ENCODE measurements at places on chromosomes 1 and 21.

- no peak for DNase-seq
Observed at GRCh38 chr1:167776151-167776550, 54.4 kb downstream of the MPZL1 start.

DNA sequence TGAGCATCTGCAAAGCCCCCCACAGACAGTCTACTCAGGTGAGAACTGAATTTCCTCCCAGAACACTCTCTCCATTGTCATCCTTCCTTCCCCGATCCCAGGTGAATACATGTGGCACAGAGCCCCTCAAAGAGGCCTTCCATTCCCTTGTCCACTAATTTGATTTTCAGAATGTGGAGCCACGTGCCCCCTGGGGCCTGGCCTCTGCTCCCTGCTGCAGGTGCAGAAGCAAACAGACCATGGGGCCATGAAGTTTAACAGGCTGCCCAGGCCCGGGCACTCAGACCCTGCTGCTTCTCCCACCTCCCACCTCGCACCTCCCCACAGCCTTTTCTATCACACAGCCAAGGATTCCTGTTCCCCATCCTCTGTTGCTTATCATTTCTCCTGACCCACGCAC is 243.8 kb upstream of the RAB4A start:
- DNase-seq, result no peak

DNA sequence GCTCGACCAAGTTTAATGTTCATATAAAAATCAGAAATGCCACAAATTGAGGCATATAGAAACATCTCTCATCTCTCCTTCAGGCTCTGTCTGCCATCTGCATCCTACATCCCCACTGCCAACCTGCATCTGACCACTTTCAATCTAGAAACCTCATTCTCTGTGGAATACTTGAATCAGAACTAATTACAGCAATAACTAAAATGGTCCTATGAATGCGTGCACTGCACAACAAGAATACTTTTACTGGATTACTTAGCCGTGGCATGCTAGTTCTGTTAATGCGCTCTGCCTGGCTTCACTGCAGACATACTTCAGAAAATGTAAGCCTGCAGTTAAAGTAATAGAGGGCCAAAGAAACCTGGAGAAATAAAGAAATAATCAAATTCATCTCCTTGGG is 89.8 kb upstream of the NR5A2 start:
- no peak for DNase-seq

- peak; percentile 89 for DNase-seq
Observed at GRCh38 chr1:211589782-211590721, 11.1 kb upstream of the SLC30A1 start.

GRCh38 chr1:94258873-94259331 is 21.5 kb upstream of the ARHGAP29 start:
- no peak for DNase-seq

- no peak for DNase-seq
Observed at GRCh38 chr1:175218786-175219434, 26.3 kb upstream of the KIAA0040 start.

DNA sequence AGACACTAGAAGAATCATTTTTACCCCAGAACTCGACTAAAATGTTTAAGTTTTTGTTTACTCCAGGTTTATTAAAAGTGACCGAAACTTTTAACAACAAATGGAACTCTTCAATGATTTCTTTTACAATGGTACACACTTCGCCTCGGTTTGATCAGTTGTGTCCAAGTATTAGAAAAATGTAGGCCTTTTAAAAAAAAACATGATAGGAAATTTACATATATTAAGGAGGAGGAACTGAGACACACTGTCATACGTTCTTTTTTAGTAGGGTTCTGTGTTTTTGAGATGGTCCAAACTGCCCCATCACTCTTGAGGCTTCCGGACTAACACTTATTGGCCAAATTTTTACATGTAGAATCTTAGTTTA is 1.3 kb downstream of the PRDM2 start:
- DNase-seq, result no peak

GRCh38 chr21:40841524-40842196 is 5.3 kb downstream of the DSCAM start:
- DNase-seq, result peak; percentile 74

DNA sequence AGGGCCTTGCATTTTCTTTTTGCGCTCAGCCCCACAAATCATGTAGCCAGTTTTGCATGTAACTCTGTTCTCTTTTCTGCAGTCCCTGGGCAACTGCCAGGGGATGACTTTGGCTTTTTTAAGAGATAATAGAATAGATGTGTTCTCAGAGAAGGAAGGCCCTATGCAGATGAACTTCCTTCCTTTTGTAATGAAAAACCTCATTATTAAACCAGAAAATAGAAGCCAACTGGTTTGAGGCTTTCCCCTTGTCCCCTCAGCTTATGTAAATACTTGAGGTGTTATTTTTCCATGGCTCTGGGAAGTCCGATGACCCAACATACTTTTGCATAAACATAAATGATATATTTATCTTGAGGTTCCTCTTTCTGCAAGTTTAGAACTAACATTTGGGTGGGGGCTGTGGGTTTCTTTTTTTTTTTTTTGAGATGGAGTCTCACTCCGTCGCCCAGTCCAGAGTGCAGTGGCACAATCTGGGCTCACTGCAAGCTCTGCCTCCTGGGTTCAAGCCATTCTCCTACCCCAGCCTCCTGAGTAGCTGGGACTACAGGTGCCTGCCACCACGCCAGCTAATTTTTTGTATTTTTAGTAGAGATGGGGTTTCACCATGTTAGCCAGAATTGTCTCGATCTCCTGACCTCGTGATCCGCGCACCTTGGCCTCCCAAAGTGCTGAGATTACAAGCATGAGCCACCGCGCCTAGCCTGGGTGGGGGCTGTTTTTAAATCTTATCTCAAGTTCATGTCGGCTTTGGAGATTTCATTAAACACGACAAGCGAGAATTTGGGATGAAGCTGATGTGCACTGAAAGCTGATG is 14.4 kb upstream of the FCRL5 start:
- no peak for DNase-seq

GRCh38 chr1:40479156-40479555 is 2.1 kb downstream of the ZFP69 start:
- DNase-seq, result no peak

DNA sequence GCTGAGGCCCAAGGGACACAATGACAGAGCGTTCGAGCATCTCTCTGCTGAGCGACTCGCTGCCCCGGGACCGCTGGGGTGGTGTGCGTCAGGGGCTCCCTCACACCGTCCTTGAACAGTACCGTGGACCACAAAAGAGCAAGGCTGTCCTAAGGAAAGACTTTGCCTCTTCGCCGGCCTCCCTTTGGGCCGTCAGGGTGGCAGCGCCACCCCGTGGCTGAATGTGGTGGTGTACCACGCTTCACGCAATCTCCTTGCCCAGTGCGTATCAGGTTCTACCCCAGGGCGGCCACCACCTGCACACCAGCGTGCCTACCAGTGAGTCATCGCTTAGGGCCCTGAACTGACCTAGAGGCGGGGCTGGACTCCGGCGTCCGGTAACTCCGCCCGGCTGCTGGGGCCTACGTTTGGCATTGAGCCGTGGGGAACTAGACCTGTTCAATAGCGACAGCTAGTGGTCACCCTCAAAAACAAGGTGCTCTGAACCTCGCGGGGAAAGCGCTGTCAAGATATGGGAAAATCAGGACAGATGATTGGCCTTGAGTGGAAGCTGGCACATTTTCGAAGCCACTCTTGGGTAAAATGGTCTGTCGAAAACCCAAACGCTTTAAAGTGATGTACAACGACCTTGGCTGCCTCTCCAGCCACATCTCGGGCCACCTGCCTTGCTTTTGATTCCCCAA is 8.1 kb upstream of the TRAF3IP3 start:
- DNase-seq, result peak; percentile 97

- no peak for DNase-seq
Observed at GRCh38 chr1:229863651-229864545, 203.1 kb upstream of the GALNT2 start.

GRCh38 chr1:84206375-84206774 is 62.3 kb downstream of the PRKACB start:
- DNase-seq, result no peak

DNA sequence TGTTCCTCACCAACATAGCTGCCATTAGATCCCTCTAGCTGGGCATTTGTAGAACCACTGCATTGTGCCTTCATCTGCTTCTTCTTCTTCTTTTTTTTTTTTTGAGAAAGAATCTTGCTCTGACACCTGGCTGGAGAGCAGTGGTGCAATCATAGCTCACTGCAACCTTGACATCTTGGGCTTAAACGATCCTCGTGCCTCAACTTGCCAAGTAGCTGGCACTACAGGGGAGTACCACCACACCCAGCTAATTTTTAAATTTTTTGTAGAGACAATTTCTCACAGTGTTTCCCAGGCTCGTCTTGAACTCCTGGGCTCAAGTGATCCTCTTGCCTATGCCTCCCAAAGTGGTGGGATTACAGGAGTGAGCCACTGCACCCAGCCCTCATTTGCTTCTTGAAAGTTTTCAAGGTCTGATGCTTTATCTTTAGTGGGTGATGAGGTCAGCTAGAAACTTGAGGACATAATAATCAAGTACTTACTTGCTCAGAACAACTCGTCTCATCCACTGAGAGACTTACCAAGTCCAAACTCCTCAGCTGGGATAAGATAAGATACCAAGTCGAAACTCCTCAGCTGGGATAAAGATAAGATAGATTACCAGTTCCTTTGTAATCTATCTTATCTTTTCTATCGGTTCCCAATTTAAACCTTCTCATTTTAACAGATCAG is 71.5 kb downstream of the MACF1 start:
- DNase-seq, result no peak

- DNase-seq, result no peak
Observed at GRCh38 chr1:193185211-193185610, 1.2 kb downstream of the B3GALT2 start.

DNA sequence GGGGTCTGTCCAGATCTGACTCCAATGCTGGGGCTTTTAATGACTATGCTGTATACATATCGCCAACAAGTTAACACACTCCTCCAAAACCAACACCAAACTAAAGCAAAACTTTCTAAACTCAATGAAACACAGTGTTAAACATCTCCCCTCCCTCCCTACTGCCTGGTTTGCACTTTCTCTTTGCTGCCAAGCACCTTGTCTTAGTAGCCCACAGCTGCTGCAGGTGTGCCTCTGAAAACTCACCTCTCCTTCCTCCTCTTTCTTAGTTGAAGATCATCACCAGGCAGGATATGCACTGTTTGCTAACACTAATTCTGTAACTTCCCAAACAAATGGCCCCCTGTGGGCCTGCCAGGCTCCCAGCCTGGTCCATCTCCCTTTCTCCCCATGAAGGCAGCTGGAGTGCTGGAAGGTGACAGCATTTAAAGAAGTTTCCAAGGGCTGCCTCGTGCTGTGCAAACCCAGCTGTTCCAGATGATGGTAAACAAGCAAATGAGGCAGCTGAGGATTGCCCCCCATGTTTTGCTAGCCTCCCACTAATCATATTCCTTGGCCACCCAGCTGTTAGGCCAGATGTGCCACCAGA is 213.7 kb downstream of the ASTN1 start:
- no peak for DNase-seq

- no peak for DNase-seq
Observed at GRCh38 chr1:206419250-206419649, 51.0 kb upstream of the IKBKE start.
